Fibroblast of upper back skin (primary cell): ENCODE measurements at places on chromosomes 4 and X.

GRCh38 chrX:108312957-108313356 is 125.3 kb downstream of the COL4A6 start:
- peak; percentile 34 for DNase-seq

- DNase-seq, result no peak
Observed at GRCh38 chr4:185339941-185340340, 55.8 kb downstream of the LRP2BP start.

DNA sequence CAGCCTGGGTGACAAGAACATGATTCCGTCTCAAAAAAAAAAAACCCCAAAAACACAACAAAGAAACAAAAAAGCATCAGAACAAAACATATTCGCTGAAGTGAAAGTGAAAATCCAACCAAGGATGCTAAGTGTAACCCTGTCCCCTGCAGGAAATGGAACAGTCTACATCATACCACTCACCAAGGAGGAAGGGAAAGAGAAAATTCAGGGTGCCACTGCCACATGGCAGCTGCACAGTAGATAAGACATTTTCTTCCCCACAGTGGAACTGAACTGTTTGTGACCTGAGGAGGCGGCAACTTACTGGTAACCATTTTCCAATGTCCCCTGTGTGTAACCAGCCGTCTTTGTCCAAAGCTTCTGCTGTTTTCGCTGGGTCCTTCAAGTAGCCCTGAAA is 28.2 kb upstream of the CENPU start:
- DNase-seq, result no peak

DNA sequence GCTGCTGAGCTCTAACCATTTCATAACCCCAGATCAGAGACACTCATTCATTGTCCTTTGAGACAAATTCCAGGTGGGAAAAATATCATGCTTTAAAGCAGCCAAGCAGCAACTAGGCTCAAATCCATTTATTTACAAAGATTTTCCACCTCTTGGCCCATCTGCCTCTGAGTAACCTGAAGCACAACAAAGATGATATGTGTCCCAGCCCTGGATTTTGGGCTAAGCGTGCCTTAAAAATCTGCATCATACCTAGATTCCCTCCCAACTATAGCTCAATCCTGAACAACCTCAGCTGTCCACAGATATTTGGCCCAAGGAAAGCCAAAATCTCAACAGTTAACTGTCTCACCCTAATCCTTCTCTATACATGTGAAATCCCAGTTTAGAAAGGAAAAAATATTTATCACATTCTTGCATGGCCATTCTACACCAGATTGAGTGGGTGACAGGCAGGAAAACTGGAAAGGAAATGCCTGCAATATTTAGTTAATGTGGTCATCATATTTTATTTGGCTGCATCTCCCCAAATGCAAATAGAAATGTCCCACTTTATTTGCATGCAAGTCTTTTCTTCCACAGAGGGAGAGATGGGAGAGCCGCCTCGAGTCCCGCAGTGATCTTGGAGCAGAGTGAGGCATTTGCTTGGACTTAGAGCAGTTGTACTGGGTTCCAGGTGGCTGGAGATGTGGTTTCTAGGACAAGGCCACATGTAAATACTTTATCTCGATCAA is 146.4 kb upstream of the EOLA2 start:
- DNase-seq, result peak; percentile 88

GRCh38 chr4:147287588-147287890 is 193.4 kb upstream of the EDNRA start:
- no peak for DNase-seq

- peak; percentile 65 for DNase-seq
Observed at GRCh38 chr4:85113706-85114105, 147.2 kb upstream of the WDFY3 start.

- peak; percentile 4 for DNase-seq
Observed at GRCh38 chr4:134668237-134668636, 466.6 kb upstream of the PABPC4L start.

GRCh38 chrX:100328351-100328750 is 81.7 kb downstream of the PCDH19 start:
- DNase-seq, result no peak

GRCh38 chr4:37124800-37125199 is 119.7 kb upstream of the NWD2 start:
- no peak for DNase-seq

DNA sequence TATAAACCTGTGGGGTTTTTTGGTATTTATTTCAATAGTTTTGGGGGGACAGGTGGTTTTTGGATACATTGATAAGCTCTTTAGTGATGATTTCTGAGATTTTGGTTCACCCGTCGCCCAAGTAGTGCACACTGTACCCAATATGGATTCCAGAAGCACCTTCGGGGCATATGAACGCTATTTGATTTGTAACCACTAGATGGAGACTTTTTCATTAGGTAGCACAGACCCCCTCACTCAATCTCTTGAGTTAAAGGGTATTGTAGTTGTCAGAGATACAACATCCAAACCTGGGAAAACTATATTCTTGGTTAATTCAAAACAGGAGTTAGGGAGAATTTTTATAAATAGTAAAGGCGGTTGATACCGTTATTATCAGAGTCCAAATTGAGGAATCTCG is 79.8 kb downstream of the SPANXN3 start:
- peak; percentile 1 for DNase-seq

DNA sequence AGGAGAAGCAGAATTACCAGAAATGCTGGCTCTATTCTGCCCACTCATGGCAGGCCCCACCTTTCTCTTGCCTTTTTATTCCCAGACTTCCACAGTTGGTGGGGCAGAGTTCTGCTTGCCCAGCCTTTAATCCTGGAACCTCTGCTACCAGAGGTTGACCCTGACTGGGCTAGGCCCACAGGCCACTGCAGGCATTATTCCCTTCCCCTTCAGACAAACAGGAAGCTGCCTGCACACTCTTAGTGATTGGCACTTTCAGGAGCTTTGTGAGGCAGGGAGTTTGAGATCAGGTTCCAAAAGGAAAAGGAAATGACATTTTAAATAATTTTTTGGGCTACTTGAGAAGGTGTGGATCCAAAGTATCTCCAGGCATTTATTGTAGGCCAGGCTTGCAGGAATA is 18.8 kb downstream of the MSN start:
- no peak for DNase-seq

GRCh38 chr4:8504279-8505007 is 63.9 kb downstream of the TRMT44 start:
- no peak for DNase-seq

DNA sequence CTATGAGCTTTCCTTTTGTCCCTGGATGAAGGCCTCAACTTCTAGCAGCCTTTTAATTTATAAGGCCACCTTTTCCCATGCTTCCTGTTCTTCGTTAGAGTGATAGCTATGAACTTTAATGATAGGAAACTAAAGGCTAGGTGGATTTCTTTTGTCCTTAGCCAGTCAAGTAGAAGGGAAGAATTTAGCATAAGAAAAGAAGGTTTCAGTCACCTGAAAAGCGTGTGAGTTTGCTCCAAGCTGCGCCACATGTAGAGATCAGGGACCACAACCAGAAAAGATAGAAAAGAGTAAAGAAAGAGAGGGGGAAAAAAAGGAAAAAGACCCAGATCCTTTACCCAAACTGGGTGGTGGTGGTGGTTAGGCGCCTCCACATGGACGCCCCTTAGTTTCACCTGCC is 28.6 kb downstream of the LUZP4 start:
- no peak for DNase-seq

DNA sequence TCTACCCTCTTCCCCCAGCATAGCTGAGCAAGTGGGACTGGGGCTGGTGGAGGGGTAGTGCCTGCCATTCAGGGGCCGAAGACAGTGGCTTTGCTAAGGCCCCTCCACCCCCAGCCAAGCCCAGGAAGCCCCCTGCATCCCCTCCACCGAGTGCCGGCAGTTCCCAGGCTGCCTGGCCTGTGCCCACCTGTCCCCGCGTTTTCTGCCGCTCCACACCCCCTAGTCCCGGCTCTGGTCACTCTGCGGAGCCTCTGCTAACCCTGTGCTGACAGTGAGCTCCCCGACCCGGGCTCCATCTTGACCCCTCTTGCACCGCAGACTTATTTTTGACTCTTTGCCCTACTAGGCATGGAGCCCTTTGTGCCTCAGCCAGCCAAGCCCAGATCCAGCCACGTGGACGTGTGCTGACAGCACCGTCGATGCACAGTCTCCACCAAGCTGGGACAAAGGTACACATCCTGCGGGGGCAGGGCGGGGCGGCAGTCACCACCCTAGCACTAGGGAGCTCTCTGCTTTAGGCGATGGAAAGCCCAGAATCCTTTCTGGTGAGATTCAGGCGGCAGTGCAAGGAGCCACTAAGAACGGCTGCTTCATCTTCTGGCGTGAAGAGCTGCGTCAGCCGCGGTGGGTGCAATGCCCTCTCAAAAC is 96.6 kb downstream of the PHKA2 start:
- DNase-seq, result no peak

GRCh38 chr4:6188687-6189305 is 11.6 kb downstream of the JAKMIP1 start:
- DNase-seq, result peak; percentile 7

- DNase-seq, result peak; percentile 39
Observed at GRCh38 chr4:174318829-174319764, 35.4 kb downstream of the CEP44 start.

GRCh38 chr4:101304916-101305315 is 42.4 kb downstream of the PPP3CA start:
- no peak for DNase-seq

GRCh38 chr4:182842759-182843390 is 74.3 kb downstream of the DCTD start:
- DNase-seq, result no peak

DNA sequence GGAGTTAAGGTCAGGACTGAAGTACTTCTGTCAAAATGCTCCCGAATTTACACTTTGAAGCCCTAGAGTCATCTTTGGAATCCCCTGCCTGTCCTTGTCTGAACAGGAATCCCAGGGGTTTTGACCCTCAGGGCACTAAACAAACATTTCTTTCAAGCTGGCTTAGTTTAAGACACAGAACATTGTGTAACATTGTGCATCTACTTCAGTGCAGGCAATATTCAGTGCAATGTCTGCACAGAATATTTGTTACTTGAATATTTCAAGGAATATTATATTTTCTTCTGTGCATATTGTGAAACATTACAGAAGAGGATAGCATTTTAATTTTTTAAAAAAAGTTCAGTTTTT is 763.4 kb downstream of the PCDH18 start:
- DNase-seq, result no peak

- no peak for DNase-seq
Observed at GRCh38 chr4:185888676-185889075, 76.7 kb upstream of the SORBS2 start.

DNA sequence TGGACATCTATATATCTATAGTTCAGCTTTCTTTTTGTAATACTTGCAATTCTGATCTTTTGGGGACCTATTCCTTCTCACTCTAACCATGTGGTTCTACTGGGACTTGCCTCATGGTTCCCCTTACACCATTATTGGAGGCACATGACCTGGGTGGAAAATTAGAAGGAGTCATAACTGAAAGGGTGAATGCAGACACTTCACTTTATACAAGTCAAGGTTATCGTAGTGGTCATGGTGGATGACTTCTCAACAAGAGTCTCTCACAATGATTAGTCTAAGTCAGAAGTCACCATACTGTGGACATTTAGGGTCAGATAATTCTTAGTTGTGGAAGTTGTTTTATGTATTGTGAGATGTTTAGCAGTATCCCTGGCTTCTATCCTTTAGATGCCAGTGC is 10.5 kb upstream of the EIF4E start:
- no peak for DNase-seq

GRCh38 chr4:99151995-99152394 is 7.9 kb upstream of the ADH4 start:
- no peak for DNase-seq

DNA sequence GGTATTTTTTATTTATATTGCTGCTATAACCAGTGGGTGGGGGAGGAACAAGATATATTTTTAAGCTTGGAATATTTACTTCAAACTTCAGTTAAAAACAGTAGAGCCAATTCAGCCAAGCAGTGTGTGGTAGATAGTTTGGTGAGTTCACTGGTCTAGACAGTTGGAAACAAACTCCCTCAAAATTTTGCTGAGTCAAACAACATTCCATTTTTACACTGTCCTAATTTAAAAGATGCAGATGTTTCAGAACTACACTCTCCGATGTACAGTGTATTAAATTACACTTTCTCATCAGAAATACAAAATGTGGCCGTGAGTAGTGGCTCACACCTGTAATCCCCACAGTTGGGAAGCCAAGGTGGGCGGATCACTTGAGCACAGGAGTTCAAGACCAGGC is 23.3 kb downstream of the PRKX start:
- DNase-seq, result peak; percentile 18

DNA sequence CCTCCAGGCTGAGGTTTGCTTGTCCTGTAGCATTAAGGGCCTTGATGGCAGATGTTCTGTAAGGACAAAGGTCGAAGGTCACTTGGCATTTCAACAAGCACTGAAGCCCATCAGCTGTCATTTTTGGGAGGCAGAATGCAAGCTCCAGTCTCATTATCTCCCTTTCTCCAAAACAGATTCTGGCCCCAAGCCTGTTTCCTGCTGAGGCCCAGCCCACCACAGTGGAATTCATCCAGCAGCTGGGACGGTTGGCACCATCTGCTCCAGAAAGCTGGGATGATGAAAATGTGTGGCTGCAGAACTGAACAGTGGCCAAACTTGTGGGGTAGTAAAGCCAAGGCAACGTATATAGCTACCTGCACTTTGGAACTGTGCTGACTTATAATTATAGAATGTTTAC is 17.7 kb upstream of the PPEF2 start:
- DNase-seq, result peak; percentile 30

- no peak for DNase-seq
Observed at GRCh38 chr4:150117094-150117493, 38.8 kb downstream of the DCLK2 start.

DNA sequence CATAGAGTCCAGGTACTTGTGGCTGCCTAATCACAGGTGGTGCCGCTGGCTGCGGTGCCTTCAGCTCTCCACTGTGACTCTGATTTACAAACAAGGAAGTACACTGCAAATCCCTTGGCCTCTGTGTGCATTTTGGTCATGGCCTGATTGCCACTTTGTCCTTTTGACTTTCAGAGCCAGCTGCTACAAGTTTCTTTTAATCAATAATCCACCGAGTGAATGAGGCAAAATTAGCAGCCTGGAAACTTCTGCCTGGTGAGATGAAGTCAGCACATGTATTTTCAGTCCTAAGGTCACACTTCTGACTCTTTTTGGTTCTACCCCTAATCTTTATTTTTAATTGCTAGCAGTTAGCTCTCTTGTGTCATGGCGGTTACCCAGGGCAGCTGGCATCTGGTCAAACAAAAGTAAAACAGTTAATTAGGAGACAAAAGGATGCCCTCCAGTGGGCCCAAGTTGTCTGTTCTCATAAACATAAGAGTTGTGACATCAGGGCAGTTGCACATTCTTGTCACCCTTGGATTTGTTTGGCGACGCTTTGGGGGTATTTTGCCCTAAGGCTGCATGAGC is 62.3 kb upstream of the LNX1 start:
- peak; percentile 38 for DNase-seq

GRCh38 chrX:124212622-124213021 is 119.8 kb upstream of the TEX13D start:
- peak; percentile 30 for DNase-seq

DNA sequence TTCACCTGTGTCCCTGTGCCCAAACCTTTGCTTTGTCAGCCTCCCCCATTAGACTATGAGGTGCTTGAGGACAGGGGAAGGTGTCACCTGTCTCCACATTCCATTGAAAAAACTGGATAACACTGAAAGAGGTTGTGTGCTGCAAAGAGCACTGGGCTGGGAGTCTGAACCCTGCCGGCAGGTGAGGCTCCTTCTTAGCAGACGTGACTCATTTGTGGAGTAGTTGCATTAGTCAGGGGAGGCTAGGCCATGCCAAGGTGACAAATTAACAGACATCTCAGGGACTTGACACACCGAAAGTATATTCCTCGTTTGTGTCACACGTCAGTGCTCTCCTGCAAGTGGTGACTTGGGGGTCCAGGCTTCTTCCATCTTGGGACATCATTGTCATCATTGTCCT is 95.9 kb upstream of the STX18 start:
- no peak for DNase-seq
